ENCODE measurements at places on chromosomes 1 and 21.

DNA sequence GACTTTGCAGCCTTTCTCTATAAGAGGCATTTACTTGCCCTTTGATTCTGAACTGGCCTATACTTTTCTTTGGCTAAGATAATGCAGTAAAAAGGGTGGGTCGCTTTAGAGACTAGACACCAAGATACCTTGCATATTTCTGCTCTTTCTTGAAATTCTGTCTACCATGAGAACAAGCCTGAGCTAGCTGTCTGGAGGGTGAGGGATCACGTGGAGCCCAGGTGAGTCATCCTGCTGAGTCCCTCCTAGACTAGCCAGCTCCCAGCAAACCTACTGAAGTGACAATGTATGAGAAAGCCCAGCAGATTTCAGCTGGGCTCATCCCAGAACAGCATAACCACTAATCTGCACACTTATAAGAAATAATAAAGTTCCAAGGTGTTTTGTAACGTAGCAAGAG lies 408.0 kb upstream of the KAZN start:
- DNase-seq = no peak

DNA sequence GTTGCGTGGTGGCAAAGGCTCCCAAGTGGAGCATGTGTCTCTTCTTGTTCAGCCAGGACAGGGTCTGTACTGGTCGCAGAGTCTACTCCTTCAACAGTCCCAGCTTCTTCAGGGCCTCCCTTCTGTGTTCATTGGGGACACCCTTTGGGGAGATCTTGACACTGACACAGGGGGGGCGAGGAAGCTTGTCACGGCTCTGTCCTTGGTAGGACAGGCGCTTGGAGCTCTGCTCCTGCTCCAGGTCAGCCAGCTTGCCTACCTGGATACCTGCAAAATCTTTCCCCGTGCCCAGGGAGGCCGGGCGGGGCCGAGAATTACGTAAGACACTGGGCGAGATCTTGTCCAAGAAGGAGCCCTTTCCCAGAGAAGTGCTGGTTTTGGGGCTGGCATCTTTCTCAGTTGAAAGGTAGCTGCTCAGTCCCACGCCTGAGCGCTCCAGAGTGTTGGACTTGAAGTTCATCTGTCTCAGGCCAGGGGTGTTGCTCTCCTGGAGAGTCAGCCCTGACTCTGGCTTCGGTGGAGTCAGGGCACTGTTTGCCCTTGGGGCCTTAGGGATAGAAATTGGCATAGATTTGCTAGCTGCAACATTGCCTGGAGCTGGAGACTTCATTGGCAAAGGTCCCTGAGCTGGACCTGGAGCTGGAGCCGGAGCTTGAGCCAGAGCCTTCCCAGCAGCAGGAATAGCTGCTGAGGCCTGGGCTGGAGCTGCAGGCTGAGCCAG lies 10.5 kb downstream of the C1orf116 start:
- no peak for DNase-seq

DNA sequence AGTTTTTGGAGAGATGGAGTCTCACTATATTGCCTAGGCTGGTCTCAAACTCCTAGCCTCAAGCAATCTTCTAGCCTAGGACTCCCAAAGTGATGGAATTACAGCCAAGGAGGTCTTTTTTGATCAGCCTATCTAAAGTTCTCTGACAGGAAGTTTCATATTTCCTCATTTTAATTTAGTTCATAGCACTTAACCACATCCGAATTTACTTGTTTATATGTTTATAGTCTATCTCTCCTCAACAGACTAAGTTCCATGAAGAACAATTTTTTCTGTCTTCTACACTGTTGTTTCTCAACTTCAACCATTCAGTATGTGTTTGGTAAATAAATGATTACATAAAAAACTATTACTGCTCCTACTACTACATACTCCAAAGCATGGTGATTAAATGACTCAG lies 47.9 kb downstream of the GON4L start:
- no peak for DNase-seq

DNA sequence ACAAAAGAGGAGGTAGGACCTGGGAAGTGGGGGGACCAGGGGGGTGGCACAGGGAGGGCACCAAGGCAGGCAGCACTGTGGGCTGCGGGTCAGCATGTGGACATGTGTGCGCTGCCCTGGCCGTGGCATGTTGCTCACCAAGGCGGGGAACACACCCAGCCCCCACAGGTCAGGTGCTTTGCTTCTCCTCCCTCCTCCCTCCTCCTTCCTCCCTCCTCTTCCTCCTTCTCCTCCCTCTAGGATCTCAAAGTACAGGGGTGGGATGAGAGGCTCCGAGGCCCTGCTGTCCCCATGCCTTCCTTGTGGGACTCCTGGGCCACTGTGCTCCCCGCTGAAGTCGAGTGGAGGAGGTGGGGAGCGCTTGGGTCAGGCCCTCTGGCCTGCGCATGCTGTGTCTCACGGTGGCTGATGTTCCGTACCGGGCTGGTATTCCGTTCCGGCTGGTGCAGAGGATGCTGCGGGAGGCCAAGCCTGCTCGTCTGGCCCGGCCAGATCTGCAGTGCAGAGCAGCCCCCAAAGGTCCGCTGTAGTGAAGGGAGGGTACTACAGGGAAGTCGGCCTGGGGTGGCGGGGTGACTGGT lies 26.6 kb downstream of the SPSB1 start:
- DNase-seq = no peak

GRCh38 chr1:228827019-228827418 lies 91.7 kb downstream of the RHOU start:
- DNase-seq = no peak

GRCh38 chr1:174204697-174205308 lies 45.5 kb downstream of the RABGAP1L start:
- no peak for DNase-seq

- DNase-seq = no peak
These were observed 72.7 kb downstream of the WDR4 start for GRCh38 chr21:42806509-42807140.

DNA sequence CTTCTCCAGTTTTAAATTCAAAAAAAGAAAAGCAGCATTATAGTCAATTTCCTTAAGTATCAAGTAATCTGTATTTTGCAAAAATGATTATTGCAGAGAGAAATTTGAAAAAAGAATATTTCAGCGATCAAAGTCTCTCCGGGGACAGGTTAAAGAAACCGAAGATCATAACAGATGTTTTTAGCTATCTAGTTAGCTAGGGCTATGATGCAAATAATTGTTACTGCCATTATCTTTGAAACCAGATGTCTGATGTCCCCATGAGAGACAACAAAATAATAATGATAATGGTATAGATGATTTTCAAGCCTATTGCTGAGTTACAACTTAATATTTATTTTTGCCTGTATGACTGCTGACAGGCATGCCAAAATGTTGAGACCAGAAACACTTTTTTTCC lies 1326.0 kb downstream of the PLA2G4A start:
- no peak for DNase-seq

- no peak for DNase-seq
These were observed 7.5 kb downstream of the NGF start for GRCh38 chr1:115330480-115331013.

GRCh38 chr1:236530959-236531358 lies 7.2 kb downstream of the LGALS8 start:
- no peak for DNase-seq

DNA sequence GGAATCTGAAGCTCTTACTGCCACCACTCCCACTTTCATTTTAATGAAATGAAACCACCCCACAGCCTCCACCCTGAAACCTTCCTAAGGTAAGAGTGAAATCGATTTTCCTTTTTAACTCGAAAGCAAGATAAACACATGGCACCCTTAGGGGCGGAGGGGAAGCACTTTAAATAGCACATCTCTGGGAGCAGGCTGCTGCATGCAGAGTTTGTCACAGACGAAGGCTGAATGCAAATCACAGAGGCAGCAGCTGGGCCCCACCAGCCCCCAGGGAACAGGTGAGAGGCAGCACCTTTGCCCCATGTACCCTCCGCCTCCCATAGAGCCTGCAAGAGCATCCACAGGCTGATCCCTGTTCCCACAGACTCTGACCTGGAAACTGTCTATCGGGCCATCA lies 60.0 kb upstream of the GRIK3 start:
- no peak for DNase-seq

DNA sequence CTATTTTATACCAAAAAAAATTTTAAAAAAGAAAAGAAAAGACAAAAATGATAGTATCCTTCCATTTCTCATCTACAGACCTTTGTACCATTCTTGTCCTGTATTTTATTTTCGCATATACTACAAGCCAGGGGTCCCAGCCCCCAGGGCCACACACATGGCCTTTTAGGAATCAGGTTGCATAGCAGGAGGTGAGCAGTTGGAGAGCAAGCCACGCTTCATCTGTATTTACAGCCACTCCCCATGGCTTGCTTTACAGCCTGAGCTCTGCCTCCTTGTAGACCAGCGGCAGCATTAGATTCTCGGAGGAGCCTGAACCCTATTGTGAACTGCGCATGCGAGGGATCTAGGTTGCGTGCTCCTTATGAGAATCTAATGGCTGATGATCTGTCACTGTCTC lies 39.8 kb downstream of the RASSF5 start:
- DNase-seq = no peak

- DNase-seq = no peak
These were observed at the start of gene COL9A2 for GRCh38 chr1:40316595-40317393. Gene COL9A2, minus strand, starts transcription at chr1:40317286. Its CDS starts 89 bp downstream, at chr1:40317197.

DNA sequence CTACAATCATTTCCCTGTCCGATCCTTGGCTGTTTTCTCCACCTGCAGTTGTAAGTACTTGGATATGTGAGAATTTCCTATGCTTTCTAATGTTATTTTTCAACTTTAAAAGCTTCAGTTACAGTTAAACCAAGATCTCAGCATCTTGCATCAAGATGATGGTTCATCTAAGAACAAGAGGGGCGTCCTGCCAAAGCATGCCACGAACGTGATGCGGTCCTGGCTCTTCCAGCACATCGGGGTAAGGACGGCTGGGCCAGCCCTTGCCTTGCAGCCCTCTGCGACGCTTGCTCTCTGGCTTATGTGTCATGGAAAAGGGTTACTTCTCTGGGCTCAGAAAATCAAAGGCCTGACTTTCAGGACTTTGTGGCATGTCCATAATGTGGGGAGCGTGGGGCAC lies 46.8 kb downstream of the PKNOX1 start:
- no peak for DNase-seq

- DNase-seq = no peak
These were observed 34.5 kb downstream of the BTG3 start for GRCh38 chr21:17578162-17578561.

DNA sequence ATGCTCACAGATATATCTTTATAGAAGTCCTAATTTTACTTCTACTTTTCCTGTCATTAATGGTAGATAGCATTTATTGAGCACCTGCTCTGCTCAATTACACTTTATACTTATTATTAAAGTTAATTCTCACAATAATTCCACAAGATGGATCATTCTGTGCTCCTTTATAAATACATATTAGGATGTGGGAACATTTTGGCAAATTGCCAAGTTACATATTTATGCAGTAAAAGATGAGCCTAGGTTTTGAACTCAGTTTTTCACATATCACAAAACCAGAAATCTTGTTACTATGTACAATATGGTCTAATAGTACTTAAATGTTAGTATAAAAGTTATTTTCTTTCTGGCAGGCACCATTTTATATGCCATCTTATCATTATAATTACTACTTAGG lies 895.0 kb upstream of the B3GALT2 start:
- no peak for DNase-seq

DNA sequence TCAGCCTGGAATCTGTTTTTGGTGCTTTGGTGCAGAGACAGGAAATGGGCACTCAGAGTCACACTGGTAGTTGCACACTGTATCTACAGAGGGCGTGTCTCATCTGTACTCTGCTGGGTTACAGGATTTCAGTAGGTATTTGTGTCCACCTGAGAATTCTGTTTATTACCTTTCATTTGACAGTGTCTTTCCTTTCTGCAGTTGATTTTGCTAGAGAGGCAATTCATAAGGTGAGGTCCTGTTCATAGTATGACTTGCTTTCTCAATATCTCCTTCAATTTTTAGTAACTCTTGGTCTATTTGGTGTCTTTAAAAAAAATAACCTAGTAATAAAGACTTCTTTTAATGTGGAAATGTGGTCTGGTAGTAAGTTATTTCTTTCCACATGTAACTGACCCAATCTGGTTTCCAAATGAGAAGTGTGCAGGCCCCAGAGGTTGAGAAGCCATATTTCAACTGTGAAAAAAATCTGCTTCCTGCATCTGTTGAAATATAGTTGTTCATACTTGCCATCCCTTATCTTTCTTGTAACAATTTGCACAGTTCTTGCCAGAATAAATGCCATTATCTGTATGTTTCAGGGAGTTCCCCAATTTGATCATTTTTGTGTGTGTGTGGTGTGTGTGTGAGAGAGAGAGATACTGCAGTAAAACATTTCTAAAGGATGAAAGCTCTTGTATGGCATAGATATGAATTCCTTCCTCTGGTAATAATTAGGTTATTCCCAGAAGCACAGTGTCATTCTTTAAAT lies 78.4 kb upstream of the DNAJC6 start:
- no peak for DNase-seq

GRCh38 chr1:10210841-10211804 lies 753 bp downstream of the KIF1B start:
- DNase-seq = peak; percentile 49

- peak; percentile 32 for DNase-seq
These were observed 68.4 kb downstream of the LUZP1 start for GRCh38 chr1:23100074-23100748.

DNA sequence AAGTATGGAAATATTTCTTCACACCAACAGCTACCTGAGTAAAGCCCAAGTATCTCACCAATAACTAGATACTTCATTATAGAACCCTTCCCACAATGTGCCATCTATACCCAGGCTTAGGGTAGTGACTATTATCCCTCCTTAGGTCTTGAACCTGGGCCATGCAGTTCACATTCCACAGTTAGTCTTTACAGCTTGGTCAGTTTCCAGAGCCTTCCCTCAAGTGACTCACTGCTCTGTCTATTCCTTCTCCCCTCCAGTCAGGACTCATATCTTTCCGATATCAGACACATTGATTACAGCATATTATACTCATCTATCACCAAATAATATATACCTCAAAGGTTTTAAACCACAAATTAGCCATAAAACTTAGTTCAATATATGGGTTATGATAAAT lies 23.6 kb downstream of the VAMP4 start:
- no peak for DNase-seq

Data from A549 (cell line).